Bone marrow (tissue), 2 donors: ENCODE measurements at places on chromosomes 3 and 15.

DNA sequence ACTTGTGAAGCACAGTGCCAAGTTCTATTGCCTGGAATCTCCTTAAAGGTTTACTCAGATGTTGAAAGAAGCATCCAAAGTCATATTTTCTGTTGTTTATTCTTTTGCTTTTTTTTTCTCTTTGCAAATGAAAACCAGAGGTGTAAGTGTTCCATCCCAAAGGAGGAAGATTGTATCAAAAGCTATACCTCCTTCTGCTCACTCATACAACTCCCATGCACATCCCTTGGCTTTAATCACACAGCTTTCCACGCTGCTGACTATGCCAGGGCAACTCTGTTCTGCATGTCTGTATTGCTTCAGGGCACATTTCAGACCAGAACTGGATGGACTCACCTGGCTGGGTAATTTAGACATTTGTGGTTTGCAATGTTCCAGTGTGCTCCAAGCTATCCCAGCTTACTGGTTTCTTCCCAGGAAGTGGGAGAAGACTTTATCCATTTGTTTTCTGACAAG is 399.6 kb upstream of the TBL1XR1 start:
- DNase-seq = no peak

DNA sequence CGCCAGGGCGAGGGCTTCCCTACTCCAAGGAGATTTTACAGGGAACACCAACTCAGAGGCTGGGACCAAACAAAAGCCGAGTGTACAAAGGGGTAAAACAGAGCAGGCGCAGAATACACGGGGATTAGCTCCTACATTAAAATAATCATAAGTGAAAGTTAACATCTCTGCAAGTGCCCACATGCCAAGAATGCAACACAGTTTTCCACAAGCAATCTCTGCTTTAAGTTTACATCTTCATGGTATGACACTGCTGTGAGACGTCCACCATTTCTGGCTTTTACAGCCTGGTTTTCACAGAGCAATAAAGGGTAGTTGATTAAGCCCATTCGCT is 500 bp upstream of the VGLL3 start:
- DNase-seq = no peak

- no peak for DNase-seq
Observed at GRCh38 chr3:43246976-43247375, 39.4 kb upstream of the SNRK start.

GRCh38 chr3:125332504-125332903 is 42.6 kb downstream of the ZNF148 start:
- no peak for DNase-seq

- DNase-seq = no peak
Observed at GRCh38 chr15:58433597-58434333, 2.0 kb downstream of the LIPC start.
